Epithelial cell of proximal tubule (primary cell): ENCODE measurements at places on chromosomes 7 and 10.

DNA sequence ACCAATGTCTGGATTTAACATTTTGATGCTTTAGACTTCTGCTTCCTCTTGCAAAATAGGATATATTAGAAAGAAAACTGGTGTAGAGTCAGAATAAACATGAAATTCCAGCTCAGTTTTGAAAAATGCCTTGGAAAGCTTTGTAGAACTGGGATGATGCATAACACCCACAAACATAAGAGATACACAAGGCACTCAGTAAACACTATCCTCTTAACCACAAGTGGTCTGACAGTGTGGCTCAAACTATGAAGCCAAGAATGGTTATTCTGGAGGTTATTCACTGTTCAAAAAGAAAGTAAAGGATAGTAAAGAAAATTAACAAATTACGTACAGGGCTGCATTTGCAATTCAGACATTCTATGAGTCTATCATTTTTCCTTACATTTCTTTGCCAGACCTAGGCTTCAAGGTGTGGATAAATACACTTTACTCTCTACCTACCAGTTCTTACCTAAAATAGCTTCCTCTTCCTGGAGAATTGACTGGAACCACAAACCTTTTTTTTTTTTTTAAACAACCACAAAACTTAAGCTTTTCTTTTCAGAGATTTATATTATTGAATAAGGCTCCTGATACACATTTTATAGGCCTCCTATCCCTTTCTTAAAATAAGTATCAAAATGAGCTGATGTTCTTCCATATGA, 9.0 kb upstream of the RSBN1L start:
- DNase-seq: no peak

- no peak for DNase-seq
Observed at GRCh38 chr7:25037325-25037724, 57.3 kb upstream of the OSBPL3 start.

GRCh38 chr7:94683066-94683465, 27.1 kb upstream of the SGCE start:
- no peak for DNase-seq

DNA sequence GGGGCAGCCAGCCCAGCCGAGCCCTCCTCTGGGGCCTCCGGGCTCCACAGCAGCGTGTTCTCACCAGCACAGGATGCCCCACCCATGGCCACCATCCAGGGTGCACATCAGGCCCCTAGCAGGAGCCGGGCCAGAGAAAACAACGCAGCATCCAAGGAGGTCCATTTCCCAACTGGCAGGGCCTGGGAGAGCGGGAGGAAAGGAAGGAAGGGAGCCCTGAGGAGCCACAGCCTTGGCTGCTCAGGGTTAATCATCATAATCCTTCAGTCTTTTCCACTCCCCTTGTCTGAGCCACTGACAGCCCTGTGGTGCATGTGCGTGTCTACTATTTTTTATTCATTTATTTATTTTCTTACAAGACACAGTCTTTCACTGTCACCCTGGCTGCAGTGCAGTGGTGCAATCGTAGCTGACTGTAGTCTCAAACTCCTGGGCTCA, 3.6 kb downstream of the PLAC9 start:
- DNase-seq: no peak

DNA sequence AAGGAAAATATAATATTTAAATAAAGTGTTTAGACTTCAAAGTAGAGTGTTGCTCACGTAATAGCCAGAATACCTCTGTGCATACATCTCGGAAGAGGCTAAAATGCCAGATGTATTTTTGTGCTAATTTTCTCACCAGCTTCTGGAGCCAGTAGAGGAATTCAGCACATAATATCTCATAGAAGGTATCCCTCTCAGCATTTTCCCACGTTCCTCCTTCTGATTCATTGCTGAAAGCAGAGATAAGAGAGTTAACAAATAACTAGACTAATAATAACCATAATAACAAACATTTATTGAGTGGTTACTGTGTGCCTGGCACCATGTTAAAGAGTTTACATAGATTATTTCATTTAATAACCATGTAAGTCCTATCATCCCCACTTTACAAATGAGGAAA, 123.6 kb downstream of the VTI1A start:
- no peak for DNase-seq

DNA sequence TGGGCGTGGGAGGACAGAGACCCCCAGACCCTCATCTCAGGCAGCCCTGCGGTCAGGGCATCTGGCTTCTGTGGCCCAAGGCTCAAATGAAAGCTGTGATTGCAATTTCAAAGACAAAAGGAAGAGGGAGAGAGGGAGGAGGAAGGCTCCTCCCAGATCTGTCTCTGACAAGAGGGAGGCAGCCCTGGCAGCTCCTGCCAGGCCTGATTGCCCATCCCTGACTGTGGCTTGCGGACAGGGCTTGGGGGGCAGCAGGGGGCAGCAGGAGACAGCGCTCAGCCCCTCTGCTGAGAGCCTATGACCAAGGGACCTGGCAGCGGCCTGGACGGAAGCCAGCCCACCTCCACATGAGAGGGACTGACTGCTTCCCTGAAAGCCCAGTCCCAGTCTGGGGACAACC, 91.8 kb downstream of the PTPRN2 start:
- no peak for DNase-seq

DNA sequence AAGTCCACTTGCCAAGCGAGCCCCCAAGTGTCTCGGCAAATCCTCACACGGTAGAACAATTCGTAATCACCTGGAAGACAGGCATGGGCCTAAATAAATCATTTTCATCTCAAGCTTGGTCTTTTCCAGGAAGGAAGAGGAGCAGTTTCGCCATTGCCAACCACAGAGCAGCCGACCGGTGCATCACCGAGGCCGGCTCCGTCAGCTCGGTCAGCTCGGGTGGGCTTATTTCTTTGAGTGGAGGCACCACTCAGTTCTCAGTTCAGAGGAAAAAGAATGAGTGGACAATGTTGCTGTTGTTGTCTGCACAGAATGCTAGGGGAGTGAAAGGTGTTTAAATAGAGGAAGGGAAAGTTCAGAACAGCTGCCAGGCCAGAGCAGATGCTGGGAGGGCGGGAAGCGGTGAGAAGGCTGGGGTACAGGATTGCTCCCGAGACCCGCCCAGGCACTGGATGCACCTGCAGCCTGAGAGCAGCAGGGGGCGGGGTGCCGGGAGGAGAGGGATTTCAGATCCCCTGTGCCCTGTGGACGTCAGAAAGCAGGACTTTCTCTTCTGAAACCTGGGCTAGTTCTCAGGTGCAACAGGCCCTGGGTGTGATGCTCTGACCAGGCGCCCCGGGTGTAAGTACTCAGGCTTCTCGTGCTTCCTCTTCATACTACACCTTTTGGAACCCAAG, 17.7 kb upstream of the IGFBP3 start:
- no peak for DNase-seq

DNA sequence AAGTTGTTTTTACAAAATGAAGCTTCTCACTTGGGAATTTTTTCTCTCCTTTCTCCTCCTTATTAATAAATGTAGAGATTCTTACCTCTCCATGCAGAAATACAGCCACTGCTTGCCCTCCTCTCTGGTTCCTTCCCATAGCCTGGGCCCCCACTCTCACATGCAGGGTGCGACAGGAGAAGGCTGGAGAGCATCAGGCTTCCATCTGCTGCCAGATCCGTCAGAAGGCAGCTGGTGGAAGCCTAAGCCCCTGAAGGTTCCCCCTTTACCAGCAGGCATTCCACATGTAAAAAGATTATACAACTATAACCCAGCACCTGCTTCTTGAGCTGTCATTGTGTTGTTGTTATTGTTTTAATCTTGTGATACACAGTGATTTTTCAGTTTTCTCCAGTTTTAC, 314.2 kb downstream of the LHFPL3 start:
- DNase-seq: no peak

GRCh38 chr7:36473454-36474282, 84.0 kb downstream of the ANLN start:
- DNase-seq: no peak

DNA sequence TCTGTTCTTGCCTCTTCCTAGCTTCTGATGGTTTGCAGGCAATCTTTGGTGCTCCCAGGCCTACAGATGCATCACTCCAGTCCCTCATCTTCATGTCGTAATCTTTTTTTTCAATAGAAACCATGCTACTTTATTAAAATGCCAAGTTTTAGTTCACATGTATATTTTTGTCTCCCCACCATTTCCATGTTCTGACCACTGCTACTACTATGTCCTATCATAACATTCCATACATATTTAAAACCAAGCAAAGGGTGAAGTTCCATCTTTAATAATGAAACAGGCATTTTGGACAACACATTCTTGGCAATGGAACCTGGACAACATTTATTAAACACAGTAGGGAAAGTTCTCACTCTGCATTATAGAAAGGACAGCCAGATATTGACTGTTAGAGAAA, 58.8 kb downstream of the ZNF518A start:
- DNase-seq: no peak

GRCh38 chr7:81187753-81188152, 268.9 kb upstream of the SEMA3C start:
- no peak for DNase-seq

DNA sequence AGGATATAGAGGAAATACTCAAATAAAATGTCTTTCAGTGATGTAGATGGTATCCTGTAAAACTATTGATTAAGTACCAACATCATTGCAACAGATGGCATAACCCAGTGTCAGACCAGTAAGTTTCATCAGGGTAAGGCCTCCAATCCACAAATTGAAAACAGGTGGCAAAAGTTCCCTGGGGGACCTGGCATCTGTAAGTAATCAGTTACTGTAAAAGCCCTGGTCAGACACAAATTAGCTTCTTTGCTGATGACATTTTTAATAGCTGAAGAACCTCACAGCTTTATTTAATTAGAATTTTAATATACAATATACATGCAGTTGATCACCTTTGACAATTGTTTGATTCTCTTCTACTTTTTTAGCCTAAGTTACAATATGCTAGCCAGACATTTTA, 152.5 kb downstream of the PLXDC2 start:
- no peak for DNase-seq

GRCh38 chr10:97445357-97445721, 467 bp downstream of the EXOSC1 start:
- no peak for DNase-seq

DNA sequence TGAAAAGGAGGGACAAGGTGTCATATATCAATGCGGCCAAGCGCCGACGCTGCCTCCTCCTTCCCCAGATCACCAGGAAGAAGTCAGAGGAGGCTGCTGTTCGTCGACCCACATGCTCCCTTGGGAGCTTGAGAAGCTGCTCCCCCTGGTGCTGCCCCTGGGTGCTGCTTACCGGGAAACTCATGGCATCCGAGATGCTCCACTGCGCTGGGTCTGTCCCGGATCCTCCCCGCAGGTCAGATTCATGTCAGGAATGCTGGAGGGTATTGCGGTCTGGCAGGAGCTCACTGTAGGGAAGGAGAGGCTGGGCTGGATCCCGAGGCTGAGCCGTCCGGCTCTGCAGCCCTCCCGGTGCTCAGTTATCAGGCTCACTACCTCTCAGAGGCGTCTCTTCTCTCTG, 123.7 kb upstream of the FAM20C start:
- no peak for DNase-seq
